ENCODE measurements at places on chromosomes 6 and 20.

- no peak for DNase-seq
These were observed 1259.8 kb upstream of the GJE1 start for GRCh38 chr6:140872885-140873284.

DNA sequence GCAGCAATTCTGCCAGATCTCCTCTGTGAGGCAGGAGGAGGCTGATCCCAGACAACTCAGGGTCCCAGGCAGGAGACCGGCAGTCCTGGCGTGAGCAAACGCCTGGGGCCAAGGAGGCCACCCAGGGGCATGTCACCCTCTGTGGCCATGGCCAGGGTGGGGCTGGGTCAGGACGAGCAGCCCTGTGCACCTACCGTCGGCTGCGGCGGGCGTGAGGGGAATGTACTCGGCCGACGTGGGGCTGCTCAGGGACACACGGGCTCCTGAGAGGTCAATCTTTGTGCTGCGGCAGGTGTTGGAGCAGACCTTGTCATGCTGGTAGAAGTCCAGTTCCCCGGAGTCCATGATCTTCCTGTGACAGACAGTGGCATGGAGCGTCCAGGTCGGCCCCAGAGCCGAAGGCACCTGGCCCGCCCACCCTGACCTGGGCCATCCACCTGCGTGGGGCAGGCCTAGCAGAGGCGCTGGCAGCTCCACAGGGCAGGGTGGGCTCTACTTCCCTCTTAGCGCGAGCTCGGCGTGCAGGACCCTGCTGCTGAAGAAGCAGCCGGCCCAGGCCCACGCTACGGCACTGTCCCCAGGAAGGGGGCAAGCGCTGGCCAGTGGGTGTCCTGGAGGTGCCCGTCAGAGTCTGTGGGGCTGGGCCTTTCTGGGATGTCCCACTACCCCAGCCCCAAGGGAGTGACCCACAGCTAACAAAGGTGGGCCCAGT is 21.5 kb upstream of the HELZ2 start:
- no peak for DNase-seq

DNA sequence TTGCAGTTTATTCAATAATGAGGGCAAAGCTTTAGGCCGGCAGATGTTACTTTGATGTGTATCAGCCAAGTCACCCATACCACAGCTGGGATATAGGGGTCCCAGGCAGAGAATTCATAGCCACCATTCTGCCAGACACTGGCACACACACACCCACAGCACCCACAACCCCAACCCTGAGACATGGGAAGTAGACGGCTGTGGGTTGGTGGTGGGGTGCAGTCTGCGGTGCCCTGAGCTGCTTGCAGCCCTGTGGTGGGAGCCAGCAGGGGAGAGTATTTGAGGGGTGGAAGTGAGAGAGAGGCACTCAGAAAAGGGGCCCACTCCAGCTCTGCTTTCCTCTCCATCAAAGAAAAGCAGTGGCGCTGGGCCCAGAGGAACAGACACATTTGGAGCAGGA is 125.3 kb downstream of the FOXO3 start:
- no peak for DNase-seq

- no peak for DNase-seq
These were observed 447.9 kb upstream of the PLCB4 start for GRCh38 chr20:8621001-8621400.

- DNase-seq: no peak
These were observed 381.8 kb downstream of the CDKAL1 start for GRCh38 chr6:20916086-20916485.

DNA sequence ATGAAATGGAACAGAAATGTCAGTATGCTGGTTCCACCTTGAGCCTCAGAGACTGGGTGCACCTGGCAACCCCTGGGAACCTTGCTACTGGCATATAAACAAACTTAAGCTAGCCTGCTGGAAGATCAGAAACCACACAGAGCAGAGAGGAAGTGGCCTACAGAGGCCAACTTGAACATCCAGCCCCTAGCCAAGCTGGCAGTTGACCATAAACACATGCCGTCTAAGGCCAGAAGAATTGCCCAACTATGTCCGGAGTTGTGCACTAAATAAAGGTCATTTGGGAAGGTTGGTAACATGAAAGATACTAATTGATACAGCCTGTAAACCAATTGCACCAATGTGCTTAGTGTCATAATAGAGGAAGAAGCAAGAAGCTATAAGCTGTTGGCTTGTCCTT is 266.6 kb upstream of the BTBD3 start:
- DNase-seq: no peak

- no peak for DNase-seq
These were observed 70.3 kb downstream of the TMEM244 start for GRCh38 chr6:129790785-129791184.

- DNase-seq: peak; percentile 26
These were observed 12.9 kb upstream of the MROH8 start for GRCh38 chr20:37192137-37192854.

DNA sequence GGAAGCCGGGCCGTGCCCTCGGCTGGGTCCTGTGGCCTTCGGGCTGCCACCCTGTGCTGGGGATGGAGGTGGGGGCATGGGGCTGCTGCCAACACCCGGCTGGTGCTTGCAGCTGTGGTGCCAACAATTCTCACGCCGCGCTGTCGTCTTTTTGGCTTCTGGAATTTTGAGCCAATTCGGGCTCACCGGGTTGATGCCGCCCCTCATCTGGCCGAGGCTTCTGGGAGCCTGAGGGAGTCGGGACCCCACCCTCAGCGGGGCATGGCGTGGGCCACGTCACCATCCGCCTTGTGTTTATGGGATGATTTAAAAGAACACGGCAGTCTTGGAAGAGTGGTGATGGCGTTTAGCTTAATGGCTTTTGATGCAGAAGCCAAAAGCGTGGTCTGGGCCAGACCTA is 8.7 kb upstream of the NPBWR2 start:
- no peak for DNase-seq

DNA sequence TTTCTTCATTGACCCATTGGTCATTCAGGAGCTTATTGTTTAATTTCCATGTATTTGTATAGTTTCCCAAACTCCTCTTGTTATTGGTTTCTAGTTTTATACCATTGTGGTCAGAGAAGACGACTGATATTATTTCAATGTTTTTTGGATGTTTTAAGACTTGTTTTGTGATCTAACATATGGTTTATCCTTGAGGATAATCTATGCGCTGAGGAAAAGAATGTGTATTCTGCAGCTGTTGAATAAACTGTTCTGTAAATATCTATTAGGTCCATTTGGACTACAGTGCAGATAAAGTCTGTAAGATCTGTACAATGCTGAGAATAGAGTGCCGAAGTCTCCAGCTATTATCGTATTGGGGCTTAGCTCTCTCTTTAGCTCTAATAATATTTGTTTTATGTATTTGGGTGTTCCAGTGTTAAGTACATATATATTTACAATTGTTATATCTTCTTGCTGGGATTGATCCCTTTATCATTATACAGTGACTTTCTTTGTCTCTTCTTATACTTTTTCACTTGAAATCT is 223.3 kb upstream of the ZNF217 start:
- no peak for DNase-seq

DNA sequence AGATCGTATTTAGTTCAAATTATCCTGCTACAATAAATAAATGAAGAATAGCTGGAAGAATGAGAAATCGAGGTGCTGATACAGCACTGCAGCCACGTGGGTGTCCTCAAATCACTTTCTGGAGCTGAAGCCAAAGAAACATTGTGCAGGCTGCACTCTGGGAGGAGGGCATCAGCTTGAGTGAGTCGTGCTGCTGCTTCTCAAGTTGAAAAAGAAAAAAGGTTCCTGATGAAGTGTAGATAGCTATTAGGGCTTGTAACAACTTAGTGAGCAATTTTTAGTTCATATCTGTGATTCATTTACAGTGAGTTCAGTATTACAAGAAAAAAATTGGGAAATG is 40.5 kb downstream of the DSE start:
- DNase-seq: no peak

GRCh38 chr6:137867685-137868509 is 838 bp downstream of the TNFAIP3 start:
- no peak for DNase-seq

- DNase-seq: no peak
These were observed 65.7 kb downstream of the CD40 start for GRCh38 chr20:46183768-46184167.
